Endothelial cell (in vitro differentiated cells): ENCODE measurements at places on chromosomes 7 and 10. TPM values are rescaled to one million over a fixed set of nuclear protein-coding genes. Genes with fewer than 3 reads are reported as not detected.

- H3K4me3 ChIP-seq, result no peak overlapping the region
- no peak for DNase-seq
- H3K27ac ChIP-seq, result no peak overlapping the region
- H3K4me1 ChIP-seq, result no peaks in the 10 kb centered on the region
- peaks cover 2% of the 10 kb centered on the region for H3K27me3 ChIP-seq
Observed at GRCh38 chr7:31204071-31204470, 136.5 kb downstream of the NEUROD6 start.

- no peaks in the 10 kb centered on the region for H3K36me3 ChIP-seq
- H3K27ac ChIP-seq, result no peak overlapping the region
- no peak for DNase-seq
- no peak overlapping the region for H3K4me3 ChIP-seq
- peaks cover 2% of the 10 kb centered on the region for H3K27me3 ChIP-seq
- peaks cover 5% of the 10 kb centered on the region for H3K4me1 ChIP-seq
Observed at GRCh38 chr10:63286340-63286739, 153.2 kb downstream of the NRBF2 start.

DNA sequence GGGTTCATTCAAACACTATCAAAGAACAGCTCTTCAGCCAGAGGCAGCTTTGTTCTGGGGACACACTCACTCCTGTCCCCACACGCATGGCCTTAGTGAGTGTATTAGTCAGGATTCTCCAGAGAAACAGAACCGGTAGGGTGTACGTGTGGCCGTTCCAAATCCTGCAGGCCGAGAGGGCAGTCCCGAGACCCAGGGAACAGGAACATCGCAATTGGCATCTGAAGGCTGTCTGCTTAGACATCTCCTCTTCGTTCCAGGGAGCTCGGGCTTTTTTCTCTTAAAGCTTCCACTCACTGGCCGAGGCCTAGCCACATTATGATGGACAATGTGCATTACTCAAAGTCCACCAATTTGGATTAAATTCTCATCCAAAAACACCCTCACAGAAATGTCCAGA, 523.3 kb downstream of the GLRX3 start:
- H3K36me3 ChIP-seq, result peaks cover 20% of the 10 kb centered on the region
- no peaks in the 10 kb centered on the region for H3K4me1 ChIP-seq
- no peak overlapping the region for H3K27ac ChIP-seq
- DNase-seq, result no peak

DNA sequence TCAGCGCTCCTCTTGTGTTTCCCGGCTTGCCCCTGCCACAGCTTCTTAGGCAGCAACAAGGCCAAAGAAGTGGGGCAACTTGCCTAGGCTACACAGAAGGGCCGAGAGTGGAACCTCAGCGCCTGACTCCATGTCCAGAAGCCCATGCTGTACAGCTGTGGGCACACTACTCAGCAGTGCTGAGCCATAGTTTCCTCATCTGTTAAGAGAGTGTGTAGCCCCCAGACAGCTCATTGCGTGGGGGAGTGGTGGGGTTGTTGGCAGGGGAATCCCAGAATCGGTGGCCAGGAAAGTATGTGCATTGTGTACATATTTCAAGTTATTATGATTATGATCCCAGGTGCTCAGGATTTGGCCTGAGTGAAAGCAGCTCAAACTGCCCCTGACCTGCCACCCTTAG, 96.2 kb downstream of the CDH23 start:
- DNase-seq, result no peak
- no peak overlapping the region for H3K4me3 ChIP-seq
- H3K4me1 ChIP-seq, result no peaks in the 10 kb centered on the region
- no peaks in the 10 kb centered on the region for H3K36me3 ChIP-seq

The NEURL1 gene
- total RNA-seq, result 0.69 TPM
